Stimulated activated CD4-positive, alpha-beta T cell treated with anti-CD3 and anti-CD28 coated beads, Interleukin-2, amount 100 ng/mL, for 4 hours (primary cell): ENCODE measurements at places on chromosomes 12 and 14.

DNA sequence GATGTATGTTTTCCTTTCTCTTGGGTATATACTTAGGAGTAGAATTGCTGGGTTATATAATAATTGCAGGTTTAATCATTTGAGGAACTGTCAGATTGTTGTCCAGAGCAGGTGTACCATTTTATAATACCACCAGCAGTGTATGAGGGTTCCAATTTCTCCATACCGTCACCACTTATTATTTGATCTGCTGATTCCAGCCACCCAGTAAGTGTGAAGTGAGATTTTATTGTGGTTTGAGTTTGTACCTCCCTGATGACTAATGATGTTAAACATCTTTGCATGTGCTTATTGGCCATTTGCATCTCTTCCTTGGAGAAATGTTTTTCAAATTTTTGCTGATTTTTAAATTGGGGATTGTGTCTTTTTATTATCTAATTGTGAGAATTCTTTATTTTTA lies 15.1 kb downstream of the NCKAP5L start:
- no peak for DNase-seq

GRCh38 chr12:24822121-24822899 lies 126.6 kb downstream of the BCAT1 start:
- no peak for DNase-seq

GRCh38 chr14:91380610-91381371 lies 36.8 kb downstream of the CCDC88C start:
- no peak for DNase-seq

DNA sequence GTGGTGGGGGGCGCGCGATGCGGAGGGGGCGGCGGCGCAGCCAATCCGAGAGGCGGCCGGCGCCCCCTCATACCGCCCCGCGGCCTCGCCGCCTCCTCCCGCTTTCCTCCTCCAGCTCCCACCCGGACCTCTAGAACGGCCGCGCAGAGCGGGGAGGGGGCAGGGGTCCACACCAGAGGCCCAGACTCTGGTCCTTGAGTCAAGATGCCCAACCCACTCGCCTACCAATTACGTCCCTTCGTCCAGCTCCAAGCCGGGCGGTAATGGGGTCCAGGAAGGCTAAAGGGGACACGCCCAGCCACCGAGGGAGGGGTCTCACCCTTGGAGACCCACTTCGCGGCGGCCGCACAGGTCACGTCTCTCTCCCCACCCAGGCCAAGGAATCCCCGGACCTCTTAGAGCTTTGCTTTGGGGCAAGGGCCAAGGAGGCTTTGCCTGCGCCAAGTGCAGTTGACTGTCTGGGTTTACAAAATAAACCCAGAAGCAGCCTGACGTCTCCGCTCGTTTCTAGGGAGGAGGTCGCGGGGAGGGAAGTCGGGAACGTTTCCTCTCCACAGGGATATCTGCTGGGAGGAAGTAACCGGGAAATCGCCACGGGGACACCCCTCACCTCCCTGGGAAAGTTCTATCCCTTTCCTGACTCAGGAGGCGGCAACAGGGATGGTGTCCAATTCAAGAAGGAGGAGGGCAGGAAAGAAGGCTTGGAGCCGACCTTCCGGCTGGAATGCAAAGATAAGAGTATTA lies 394 bp upstream of the AMIGO2 start:
- DNase-seq = peak; percentile 32

DNA sequence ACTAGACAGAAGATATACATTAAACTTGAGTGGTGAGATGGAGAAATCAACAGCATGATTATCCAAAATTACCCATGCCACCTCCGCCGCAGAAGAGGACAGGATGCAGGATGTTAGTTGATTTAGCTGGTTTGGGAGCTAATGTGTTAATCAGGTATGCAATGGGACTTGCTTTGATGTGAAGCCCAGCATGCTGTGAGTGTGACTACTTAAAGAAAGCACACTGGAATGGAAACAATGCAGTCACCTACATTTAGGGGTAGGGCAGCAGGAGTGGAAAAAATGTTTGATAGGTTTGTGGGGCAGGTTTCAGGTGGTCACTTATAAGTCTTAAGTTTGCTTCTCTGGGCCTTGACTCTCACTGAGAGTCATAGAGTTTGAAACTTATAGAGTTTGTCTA lies 170.0 kb upstream of the DAAM1 start:
- no peak for DNase-seq

DNA sequence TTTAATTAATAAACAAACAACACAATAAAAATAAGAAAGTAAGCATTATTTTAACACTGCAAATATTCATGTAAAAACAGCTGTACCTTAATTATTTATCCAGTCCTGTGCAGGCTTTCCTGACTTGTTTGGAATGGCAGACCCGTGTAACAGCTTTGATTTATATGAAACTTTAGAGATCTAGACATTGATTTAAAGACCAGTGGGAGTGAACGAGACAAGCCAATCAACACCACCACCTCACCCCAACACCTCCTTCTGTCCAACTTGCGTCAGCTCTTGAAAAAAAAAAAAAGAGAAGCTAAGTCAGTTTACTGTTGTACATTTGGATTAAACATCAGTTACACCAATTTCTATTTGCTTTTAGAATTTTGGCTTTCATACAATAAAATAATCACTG lies 22.3 kb downstream of the SLC38A4 start:
- DNase-seq = no peak

- no peak for DNase-seq
Measured at GRCh38 chr14:94748667-94749347, 21.1 kb downstream of the GSC start.

- no peak for DNase-seq
Measured at GRCh38 chr14:26996246-26996645, 398.4 kb upstream of the NOVA1 start.

- no peak for DNase-seq
Measured at GRCh38 chr14:77620222-77620870, 3.9 kb upstream of the SPTLC2 start.

DNA sequence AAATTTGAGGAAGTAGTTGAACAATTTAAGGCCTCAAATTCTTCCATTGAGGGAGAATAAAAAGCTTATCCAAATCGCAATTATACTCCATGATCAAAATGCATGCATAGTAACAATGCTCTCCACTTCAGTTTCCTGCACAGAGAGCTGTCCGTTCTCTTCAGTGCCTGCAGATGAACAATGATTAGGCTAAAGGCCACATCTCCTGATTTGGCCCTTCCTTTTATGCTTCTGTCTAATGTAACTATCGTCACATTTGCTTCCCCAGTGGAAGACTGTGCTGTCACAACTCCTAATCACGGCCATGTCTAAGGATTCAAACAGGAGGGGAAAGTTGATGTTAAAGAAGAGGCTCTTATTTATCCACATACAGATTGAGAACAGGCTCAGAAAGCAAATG lies 113.6 kb upstream of the NPAS3 start:
- DNase-seq = no peak

- DNase-seq = no peak
Measured at GRCh38 chr12:132524405-132524804, 34.5 kb downstream of the FBRSL1 start.

DNA sequence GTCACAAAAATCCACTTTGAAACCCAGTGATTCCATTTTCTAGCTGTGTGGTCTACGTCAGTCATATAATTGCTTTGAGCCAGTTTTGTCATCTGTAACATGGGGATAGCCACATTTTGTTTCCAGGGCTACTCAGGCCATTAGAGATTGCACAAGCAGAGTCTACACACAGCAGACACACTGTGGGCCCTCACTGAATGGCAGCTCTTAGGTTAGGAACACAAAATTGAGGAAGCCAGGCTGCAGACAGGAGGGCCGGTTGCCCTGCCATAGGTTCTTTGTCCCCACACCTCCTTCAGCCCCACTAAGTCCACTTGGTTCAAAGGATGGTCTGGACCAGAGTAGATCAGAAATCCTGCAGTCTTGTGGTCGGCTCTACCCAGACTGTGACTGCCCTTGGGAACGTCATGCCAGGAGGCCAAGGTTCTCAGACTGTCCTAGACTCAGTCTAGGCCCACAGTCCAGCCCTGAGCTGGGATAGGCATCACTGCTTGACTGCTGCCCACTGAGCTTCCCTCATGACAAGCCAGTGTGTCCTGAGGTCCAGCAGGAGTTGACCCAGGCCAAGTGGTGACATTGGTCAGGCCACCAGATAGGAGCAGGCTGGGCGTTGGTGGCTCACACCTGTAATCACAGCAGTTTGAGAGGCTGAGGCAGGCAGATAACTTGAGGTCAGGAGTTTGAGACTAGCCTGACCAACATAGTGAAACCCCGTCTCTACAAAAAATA lies 3.8 kb upstream of the MYH7 start:
- no peak for DNase-seq

- peak; percentile 4 for DNase-seq
Measured at GRCh38 chr12:123389560-123390351, 5.8 kb downstream of the KMT5A start.

GRCh38 chr14:23513818-23514643 lies 37.5 kb downstream of the ZFHX2 start:
- DNase-seq = no peak

DNA sequence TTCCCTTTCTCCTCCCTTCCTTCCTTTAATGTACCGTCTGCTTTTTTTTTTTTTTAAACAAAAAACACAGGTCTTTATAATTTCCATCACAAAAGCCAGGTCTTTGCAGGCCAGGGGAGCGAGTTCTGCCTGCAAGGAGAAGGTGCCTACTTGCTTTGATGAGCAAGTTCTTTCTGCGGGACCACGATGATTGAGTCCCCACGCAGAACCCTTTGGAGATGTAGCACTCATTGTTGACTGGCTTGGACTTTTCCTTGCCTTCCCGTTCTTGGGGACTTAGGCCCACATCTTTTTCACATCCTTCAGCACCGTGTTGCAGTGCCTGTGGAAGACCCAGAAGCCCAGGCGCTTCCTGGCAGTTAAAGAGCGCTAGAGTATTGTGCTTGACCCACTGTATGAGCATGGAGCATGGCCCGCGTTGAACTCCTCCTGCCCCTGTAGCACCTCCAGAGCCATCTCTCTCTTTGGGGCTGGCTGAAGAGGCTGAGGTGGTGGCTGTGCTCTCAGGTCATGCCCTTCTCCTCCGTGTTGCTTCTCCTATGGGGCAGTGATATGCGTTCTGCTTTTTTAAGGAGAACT lies 177.6 kb downstream of the EXOC5 start:
- no peak for DNase-seq

- peak; percentile 12 for DNase-seq
Measured at GRCh38 chr14:67704484-67705089, 2.9 kb downstream of the RDH12 start.

DNA sequence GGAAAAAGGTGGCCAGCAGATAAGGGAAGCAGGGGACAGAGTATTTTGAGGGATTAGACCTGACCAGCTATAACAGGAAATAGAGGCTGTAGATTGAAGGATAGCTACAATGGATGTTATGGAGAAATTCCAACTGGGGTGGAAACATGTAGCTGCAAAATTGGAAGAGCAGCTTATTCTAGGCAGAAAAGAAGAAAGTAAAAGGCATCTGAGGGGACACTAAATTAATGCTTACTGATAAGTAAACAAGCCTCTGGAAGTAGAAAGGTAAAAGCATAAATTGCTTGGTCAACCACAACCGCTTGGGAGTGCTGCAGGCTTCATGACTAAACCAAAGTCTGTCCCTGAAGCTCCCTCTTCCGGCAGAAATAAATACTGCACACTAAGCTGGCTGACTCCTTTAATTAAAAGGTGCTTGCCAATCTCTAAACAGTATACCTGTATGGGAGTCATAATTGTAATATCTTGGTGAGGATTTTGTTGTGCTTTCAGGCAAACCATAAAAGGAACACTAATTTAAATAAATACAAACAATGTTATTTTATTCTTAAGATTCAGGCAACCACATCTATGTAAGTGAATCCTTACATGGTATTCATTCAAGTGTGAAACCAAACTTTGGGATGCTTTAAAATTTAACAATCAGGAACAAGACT lies 7.7 kb downstream of the UBC start:
- peak; percentile 87 for DNase-seq

GRCh38 chr14:88036422-88036821 lies 31.5 kb downstream of the GPR65 start:
- DNase-seq = no peak

DNA sequence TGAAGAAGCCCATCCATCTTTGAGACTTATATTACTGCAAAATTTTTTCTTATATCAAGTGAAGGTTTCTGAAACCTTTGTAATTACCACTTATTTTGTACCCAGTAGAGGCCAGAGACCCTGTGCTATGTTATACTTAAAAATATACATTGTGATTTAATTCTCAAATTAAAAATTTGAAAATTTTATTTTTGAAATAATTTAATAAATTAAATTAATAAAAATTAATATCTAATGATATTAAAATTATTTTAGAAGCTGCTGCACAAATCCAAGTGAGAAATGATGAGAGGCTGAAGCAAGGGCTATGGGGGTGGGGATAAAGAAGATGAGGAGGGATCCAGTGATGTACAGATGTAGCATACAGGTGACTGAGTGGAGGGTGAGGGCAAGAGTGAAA lies 258.8 kb downstream of the APAF1 start:
- no peak for DNase-seq

DNA sequence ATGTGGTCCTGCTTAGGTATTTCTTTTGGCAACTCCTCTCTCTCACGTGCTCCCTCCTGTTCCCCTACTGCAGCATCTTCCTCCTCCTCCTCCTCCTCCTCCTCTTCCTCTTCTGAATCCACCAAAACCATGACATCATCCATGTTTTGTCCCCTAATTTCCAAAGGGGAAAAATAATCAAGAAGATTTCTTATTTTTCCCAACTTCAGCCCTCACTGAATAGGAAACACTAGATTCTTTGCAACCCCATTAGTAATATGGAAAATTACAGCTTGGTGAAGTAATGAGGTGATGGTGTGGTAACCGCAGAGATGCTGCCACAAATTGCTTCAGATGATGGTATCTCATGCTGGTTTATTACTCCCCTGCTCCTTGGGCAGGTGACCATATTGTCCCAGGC lies 7.5 kb upstream of the WSB2 start:
- DNase-seq = no peak

DNA sequence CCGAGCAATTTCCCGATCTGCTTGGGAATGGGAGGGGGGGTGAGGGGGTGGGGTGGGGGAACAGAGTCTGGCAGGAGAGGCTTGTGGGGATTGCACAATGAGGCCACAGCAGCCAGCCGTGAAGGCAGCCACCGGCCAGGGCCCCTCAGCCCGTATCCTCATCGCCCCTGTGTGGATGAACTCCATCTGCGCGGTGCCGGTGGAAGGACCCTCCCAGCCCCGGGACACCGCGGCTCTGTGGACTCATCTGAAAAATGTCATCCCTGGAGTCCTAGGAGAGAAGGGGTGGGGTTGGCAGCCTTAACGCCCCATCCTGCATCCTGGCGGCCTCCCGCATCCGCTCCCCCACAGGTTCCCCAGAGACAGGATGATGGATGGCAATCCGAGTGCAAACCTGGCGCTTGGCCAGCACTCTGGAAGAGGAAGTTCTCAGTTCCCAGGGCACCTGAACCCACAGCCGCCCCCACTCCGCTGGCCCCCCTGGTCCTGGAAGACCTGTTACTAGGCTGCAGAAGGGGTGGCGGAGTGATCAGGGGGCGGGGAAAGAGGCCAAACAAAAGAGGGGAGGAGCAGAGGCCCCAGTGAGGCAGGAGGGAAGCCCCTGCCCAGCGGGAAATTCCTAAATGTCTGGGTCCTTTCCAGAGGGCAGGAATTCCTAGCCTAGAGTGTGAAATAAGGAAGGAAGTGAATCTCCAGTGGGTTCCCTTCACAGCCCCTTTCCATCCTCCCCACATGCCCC lies 1.2 kb upstream of the TNFAIP2 start:
- no peak for DNase-seq

GRCh38 chr12:88856201-88856600 lies 275.9 kb upstream of the KITLG start:
- DNase-seq = no peak

GRCh38 chr14:35398071-35398584 lies 6.4 kb downstream of the NFKBIA start:
- DNase-seq = no peak
